CD4-positive, alpha-beta T cell treated with Interferon alpha-2 for 1 hour (primary cell): ENCODE measurements at places on chromosomes 5 and 9.
A peak's percentile ranks its signal among the peaks of the same experiment; 100 is the strongest.

DNA sequence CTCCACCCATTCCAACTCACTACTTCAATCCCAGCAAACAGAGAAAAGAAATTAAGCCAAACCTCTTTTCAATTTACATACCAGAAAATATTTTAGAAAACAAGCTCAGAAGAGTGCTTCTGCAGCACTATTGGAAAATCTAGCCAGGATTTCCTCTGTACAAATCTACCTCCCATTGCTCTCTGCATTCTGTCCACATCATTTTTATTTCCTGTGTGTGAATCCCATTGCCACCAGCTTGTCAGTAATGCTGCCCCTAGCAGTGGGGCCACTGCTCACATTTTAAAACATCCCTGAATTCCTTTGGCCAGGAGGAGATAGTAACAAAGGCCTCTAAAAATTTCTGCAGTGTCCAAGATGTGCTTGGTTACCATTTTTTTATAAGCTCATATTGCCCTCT, 232.5 kb downstream of the ARRDC3 start:
- DNase-seq: no peak

DNA sequence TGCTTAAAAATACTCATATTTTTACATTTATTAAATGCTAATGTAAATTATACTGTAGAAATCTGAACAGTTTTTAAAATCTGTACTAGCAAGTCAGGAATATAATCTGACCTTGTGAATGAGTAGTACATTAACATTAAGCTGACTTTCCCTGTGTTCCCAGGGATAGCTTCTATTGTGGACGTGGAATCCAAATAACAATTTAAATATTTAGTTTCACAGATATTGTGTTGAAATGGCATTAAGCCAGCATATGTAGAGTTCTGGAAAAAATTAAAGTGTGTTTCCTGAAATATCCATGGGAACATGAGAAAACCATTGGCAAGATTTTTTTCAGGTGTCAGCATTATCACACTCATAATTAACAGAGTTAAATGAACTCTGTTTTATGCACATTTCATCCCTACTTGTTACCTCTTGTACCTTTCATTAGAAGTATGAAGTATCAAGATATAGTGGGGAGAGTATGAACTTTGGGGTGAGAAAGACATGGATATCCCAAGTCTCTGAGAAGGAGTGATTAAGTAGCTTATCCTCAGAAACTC, 5.7 kb downstream of the RABGAP1 start:
- no peak for DNase-seq

DNA sequence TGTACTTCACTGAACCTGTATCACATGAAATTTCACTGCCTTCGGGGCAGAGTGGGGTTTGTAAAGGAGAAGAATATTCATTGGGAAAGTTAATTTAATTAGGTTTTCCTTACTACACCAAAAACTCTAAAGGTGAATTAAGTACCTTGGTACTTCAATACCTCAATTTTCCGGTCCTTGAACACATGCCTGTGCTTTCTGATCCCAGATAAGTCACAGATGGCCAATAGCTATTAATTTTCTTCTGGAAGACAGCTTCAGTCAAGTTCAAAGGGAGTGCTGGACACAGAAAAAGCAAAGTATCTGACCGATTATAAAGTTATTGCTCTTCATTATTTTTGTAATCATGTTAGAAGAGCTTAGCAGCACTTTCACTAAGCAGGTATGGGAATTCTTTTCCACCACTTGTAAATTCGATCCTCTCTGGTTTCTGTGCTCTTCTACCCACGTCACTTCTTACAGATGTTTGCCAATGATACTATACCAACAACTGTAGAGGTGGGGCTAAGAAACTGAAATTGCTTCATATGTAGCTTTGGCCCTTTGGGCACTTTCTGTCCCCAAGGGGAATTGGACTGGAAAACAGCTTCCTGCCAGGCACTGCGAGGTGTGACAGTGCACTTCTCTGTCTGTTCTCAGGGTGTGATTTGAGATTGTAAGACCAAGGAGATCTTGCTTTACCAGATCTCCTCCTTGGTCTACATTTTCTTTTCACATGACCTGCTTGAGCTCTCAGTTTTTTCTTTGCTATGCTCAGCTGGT, 164.0 kb downstream of the CCDC192 start:
- DNase-seq: no peak

DNA sequence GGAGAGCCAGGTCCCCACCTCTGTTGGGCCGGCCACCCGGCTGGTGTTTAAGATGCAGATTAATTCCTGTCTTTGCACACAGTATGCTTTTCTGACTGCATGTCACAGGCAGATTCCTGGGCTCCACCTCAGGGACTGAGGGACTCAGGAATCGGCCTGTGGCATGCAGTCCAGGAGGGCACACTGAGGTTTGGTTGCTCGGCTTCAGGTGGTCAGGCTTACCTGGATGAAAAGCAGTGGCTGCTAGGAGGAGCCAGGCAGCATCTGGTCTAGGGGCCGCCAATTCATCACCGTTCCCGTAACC, 1.1 kb downstream of the WDR5 start:
- DNase-seq: no peak

GRCh38 chr5:10439692-10440091, 2.0 kb upstream of the ROPN1L start:
- no peak for DNase-seq

GRCh38 chr5:6185574-6185973, 192.8 kb downstream of the MED10 start:
- no peak for DNase-seq

DNA sequence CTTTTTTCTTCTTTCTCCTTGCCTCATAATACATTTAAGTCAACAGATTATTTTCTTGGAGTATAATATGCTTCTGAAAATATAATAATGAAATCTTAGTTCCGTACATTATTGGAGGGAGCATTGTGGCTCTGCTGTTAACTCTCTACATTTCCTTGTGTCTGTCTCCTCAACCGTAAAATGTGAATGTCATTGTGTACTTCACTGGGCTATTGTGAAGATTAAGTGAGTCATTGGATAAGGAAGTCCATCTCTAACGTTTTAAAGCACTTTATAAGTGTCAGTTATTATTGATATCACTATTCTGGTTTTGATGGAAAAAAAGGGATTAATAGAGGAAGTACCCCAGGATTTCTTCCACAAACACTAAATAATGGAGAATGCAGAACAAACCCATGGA, 304.5 kb upstream of the RFX3 start:
- no peak for DNase-seq

- no peak for DNase-seq
These were observed 36.0 kb upstream of the CLPTM1L start for GRCh38 chr5:1380910-1381309.

DNA sequence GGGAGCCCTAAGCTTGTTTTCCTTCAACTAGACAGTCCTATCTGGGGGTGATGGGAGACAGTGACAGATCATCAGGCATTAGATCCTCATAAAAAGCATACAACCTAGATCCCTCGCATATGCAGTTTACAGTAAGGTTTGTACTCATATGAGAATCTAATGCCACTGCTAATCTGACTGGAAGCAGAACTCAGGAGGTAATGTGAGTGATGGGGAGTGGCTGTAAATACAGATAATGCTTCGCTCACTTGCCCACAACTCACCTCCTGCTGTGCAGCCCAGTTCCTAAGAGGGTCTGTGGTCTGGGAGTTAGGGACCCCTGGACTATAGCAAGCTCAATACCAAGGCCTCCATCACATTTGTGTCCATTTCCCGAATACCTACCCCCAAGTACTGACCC, 260.5 kb downstream of the CDK5RAP2 start:
- no peak for DNase-seq

DNA sequence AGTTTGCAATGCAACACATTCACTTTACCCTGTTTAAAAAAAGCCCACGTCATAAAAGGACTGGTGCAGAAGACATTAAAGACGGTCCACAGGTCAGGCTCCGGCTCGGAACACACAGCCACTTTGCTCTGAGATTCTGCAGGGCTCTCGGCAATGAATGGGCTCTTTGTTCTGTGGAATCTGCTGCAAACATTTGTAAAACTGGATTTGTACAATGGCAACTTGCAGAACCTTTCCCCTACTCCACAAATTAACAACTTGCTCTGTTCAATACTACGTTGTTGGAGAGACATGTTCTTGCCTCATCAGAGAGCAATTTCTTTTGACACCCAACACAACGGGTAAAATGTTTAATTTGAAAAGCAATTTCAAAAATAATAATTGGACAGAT, 13.0 kb upstream of the NR5A1 start:
- DNase-seq: no peak

- no peak for DNase-seq
These were observed 22.6 kb downstream of the DBH start for GRCh38 chr9:133658442-133659431.

DNA sequence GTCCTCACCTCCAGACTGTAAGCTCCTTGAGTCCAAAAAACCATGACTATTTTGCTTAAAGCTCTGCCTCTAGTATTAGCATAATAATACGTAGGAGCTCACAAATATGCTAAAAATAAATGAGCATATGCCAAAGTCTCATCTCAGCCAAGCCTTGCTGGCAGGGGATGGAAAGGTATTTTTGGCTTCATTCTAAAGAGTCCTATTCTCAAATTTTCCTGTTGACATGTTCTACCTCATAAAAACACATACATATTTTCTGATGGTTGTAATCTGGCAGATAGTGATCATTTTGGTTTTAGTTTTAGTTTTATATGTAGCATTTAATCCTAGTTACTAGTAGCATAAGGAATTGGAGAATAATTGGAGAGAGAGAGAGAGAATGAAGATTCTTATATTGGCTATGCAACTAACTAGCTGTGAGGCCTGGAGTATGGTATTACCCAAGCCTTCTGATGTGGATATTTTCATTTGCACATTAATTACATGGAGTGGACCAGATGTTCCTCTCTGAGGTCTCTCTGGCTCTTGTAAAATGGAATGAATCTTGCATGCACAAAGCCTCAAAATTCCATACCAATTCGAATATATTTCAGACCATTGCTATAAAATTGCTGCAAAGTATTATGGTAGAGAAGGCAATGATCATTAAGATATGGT, 55.8 kb downstream of the PIP5K1B start:
- DNase-seq: no peak

- no peak for DNase-seq
These were observed 28.2 kb downstream of the ITGA2 start for GRCh38 chr5:53017383-53017782.

DNA sequence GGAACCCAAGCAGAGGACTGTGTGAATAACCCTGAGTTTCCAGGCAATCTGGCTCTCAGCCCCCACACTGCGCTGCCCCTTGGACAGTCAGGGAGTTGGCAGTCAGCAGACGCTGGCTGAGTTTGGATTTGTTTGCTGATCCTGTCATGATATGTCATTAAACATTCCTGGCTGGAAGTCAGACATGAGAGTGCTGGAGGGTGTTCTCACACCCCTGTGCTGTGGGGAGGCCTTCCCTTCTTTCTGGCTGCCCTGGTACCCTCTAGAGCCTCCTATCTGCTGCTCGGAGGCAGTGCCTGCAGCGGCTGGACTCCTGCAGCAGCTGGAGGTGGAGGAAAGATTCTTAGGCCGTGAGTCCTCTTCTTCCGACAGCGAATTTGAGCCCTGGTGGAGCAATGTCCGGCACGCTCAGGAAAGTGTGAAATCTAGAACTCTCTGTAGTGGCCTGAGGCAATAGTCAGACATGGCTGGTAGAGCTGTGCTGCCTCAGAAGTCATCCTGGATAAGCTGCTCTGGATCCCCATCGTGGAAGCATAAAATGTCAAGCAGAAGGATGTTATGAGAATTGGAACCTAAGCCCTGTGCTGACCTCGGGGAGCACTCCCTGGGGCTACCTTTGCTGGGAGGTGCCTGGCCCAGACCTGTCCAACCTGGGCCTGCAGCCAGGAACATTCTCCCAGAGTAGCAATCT, 72.0 kb downstream of the PDE8B start:
- no peak for DNase-seq

DNA sequence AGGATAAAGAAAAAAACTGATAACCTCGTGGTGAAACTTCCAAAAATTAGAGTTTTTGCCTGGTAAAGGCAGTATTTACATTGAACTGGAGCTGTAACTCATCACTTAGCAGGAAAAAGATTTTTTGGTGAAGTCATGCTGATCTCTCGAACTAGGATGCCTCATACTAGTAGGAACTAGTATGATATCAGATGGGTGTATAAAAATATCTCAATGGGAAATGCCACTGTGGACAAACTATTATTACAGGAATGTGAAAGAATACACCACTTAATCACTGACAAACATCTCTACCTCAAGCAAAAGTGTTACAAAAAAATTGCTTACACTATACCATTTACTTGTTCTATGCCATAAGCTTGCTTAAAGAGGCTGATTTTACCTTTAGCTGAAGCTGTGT, 28.4 kb downstream of the RFX3 start:
- no peak for DNase-seq

DNA sequence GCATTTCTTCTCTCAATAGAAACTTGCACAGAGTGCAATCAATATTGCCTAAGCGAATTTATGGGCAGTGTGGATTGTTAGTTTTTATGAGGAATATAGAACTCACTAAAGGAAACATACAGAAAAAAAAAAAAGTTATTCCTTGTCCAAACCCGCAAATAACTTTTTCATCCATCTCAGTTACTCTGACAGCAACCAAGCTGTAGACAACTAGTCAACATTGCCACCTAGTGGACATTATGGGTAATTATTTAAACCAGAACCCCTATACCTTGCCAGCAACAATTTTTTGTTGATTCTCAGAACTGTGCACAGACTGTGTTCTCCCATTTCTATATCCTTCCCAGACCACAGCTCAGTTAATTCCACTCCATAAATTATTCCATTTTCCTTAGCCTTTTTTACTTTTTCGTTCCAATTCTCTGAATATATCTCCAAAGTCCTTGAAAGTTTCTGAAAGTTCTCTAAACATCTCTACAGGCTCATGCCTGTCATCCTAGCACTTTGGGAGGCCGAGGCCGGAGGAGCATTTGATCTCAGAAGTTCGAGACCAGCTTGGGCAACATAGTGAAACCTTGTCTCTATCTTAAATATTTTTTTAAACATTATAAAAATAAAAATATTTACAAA, 2.6 kb upstream of the AFAP1L1 start:
- DNase-seq: peak; percentile 56

- no peak for DNase-seq
These were observed 125.8 kb upstream of the CXCL14 start for GRCh38 chr5:135704616-135705015.

GRCh38 chr9:107193251-107193650, 89.8 kb upstream of the RAD23B start:
- DNase-seq: no peak

GRCh38 chr5:179732918-179733771, 523 bp downstream of the MAML1 start:
- DNase-seq: no peak

- DNase-seq: no peak
These were observed 8.3 kb upstream of the SCGB3A1 start for GRCh38 chr5:180599590-180599914.

GRCh38 chr9:100498592-100498991, 25.6 kb downstream of the TMEFF1 start:
- no peak for DNase-seq
